Osteocyte (in vitro differentiated cells): ENCODE measurements at places on chromosomes 1 and 21. TPM values are rescaled to one million over a fixed set of nuclear protein-coding genes. Genes with fewer than 3 reads are reported as not detected.

Gene LINGO4
- not detected in 2 replicates for total RNA-seq

Gene ELF3
- total RNA-seq, result 0.26 and 0.56 TPM in 2 replicates

Gene ELOVL1
- 61.9 and 62.5 TPM in 2 replicates for total RNA-seq

Gene HEATR1
- total RNA-seq, result 30.9 and 34.6 TPM in 2 replicates

Gene EPHA2
- 152 and 155 TPM in 2 replicates for total RNA-seq

- H3K36me3 ChIP-seq, result no peaks in the 10 kb centered on the region
- no peaks in the 10 kb centered on the region for H3K4me1 ChIP-seq
- H3K27ac ChIP-seq, result no peak overlapping the region
- DNase-seq, result no peak
Observed at GRCh38 chr21:45709173-45709572, 65.6 kb downstream of the PCBP3 start.

DNA sequence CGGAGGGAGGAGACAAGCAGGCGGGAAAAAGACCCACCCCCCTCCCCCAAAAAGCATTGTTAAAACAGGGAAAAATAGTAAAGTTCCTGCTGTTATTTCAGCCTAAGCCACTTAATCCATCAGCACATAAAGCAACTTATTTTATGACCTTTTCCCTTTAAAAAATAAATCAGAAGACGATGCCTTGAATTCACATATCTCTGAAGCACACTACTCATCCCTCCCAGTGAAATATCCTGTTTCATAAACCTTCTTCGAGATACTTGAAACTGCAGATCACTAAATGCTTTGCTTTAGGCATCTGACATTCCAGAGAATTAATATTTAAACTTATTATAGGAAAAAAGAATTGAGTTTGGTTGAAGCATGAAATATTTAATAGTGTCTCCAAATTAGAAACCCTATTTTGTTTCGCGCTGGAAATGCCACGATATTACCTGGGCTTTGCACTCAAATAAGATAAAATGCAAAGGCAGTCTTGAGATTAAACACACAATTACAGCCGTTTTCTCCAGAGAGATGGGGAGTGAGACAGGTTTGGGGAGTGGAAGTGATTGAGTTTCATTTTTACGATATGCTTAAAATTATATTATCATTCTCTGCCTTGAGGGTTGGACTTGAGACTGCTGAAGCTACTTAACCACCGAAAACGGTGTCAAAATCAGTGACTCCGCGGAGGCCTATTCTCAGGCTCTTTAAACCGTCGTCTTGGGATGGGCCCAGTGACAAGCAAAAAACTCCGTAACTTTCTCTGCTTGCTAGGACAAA, 9.3 kb downstream of the GLIS1 start:
- H3K4me3 ChIP-seq, result peak overlapping the region; percentile 60
- no peaks in the 10 kb centered on the region for H3K27me3 ChIP-seq
- DNase-seq, result no peak
- H3K4me1 ChIP-seq, result peaks cover 93% of the 10 kb centered on the region
- H3K36me3 ChIP-seq, result peaks cover 8% of the 10 kb centered on the region

DNA sequence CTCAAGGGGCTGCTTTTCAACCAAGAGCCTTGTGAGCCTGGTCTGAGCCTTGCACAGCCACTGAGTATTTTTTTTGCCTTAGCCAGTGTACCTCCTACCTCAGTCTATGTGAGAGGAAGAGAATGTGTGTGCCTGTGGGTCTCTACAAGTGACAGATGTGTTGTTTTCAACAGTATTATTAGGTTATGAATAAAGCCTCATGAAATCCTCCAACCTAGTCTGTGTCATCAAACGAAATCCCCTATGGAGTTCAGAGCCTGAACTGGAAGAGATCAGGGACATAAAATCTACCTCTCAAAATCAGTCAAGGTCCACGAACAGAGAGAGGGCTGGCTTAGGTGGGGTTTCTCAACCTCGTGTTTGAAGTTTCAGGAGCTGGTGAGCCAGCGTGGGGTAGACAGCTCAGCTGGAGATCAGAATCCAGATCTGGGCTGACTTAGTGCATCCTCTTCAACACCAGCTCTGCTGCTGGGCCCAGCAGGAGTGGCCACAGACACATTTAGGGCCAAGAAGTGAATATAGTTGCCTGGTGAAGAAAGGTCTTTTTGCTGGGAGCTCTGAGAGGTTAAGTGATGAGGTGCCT, 8.2 kb downstream of the XKR8 start:
- no peaks in the 10 kb centered on the region for H3K27me3 ChIP-seq
- H3K36me3 ChIP-seq, result peaks cover 16% of the 10 kb centered on the region
- no peak overlapping the region for H3K27ac ChIP-seq
- peaks cover 12% of the 10 kb centered on the region for H3K4me1 ChIP-seq
- DNase-seq, result no peak
- no peak overlapping the region for H3K4me3 ChIP-seq

- no peak for DNase-seq
- H3K27me3 ChIP-seq, result no peaks in the 10 kb centered on the region
- peaks cover 30% of the 10 kb centered on the region for H3K4me1 ChIP-seq
- H3K36me3 ChIP-seq, result peaks cover 6% of the 10 kb centered on the region
- no peak overlapping the region for H3K27ac ChIP-seq
Observed at GRCh38 chr1:119632103-119632490, 16.0 kb downstream of the ZNF697 start.

- peaks cover 19% of the 10 kb centered on the region for H3K4me1 ChIP-seq
- no peak overlapping the region for H3K27ac ChIP-seq
- no peak for DNase-seq
- no peak overlapping the region for H3K4me3 ChIP-seq
Observed at GRCh38 chr1:226697151-226697928, 41.7 kb downstream of the ITPKB start.

GRCh38 chr1:225460737-225461532, 33.1 kb upstream of the LBR start:
- no peaks in the 10 kb centered on the region for H3K27me3 ChIP-seq
- H3K27ac ChIP-seq, result no peak overlapping the region
- no peak overlapping the region for H3K4me3 ChIP-seq
- no peaks in the 10 kb centered on the region for H3K36me3 ChIP-seq
